ENCODE measurements at places on chromosomes 4 and X. TPM values are rescaled to one million over a fixed set of nuclear protein-coding genes. Genes with fewer than 3 reads are reported as not detected.

Gene MID1
- total RNA-seq, result 0.23 TPM

Gene RTL3
- total RNA-seq, result not detected

Gene NAP1L5
- total RNA-seq, result 4.2 TPM

Gene MTMR8
- total RNA-seq, result 4.9 TPM

Gene CXCL3
- not detected for total RNA-seq

Gene TCEANC
- total RNA-seq, result 9.9 TPM

Gene UGT2B17
- total RNA-seq, result not detected

Gene TIGD4
- 0.14 TPM for total RNA-seq

Gene EPGN
- total RNA-seq, result 1.3 TPM

Gene ZMYM3
- 20.9 TPM for total RNA-seq

Gene HDX
- 2.6 TPM for total RNA-seq

Gene ADGRG4
- not detected for total RNA-seq

All from T-helper 2 cell treated with Interferon-gamma antibody and Interleukin-4, amounts not matched to agents 100 ng/mL and 5 ng/mL, for 36 hours (primary cell).